AG09319 (cell line): ENCODE measurements at places on chromosomes 2 and 18.

GRCh38 chr2:197210430-197210829 lies 100.2 kb downstream of the ANKRD44 start:
- DNase-seq, result no peak

GRCh38 chr2:100642425-100642824 lies 79.6 kb downstream of the PDCL3 start:
- DNase-seq, result no peak

DNA sequence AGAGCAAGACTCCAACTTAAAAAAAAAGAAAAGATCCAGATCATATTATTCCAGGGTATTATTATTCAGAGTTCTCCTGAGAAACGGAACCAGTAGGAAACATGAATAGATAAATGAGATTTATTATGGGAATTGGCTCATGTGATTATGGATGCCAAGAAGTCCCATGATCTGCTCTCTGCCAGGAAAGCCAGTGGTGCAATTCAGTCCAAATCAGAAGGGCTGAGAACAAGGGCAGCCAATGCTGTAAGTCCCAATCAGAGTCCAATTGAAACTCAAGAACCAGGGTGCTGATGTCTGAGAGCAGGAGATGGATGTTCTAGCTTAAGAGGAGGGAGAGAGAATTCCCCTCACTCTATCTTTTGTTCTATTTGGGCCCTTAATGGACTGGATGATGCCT lies 7.8 kb downstream of the SCYGR2 start:
- no peak for DNase-seq

GRCh38 chr18:44700652-44701051 lies 20.0 kb downstream of the SETBP1 start:
- no peak for DNase-seq

- no peak for DNase-seq
These were observed 107.5 kb downstream of the OSR1 start for GRCh38 chr2:19250906-19251305.

DNA sequence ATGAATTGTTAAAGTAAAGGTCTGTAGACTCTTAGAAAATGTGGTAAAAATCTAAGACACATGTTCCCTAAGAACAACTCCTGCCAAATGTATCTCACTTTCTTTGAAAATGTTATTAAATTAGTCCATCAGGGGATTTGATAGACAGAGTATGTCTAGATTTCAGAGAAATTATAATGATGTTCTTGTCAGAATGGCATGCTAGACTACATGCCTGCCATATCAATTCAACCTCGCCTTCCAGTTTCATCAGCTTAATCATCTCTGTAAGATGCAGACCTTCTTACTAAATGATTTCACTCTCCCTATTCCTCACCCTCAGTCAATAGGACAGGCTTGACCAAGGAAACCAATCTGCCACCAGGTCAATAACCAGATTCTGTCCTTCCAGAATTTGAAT lies 368.4 kb downstream of the TXNL1 start:
- no peak for DNase-seq

DNA sequence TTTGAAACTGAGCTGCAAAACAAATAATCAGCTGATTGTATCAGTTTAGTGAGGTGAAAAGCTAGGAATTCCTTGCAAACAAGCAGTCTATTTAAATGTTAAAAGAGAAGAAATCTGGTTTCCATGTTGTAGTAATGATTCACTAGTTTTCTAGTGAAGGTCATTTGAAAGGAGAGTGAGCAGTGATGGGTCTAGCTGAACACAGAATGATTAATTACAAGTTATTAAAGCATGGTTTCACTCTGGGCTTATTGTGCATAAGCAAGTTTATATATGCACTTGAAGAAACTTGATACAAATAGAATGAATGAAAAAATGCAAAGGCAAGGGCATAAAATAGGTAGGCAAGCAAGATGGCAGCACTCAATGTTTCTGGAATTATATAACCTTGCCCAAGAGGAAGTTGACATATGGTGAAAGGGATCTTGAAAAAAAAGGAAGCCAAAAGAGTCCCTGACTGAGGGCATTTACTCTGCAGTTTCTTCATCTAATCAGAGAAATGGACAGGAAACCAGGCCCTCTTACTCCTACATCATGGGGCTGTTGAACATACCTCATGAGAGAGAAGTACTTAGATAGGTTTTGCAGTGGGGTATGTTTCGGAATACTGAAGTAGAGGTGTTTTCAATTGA lies 53.2 kb downstream of the PLCL1 start:
- no peak for DNase-seq

DNA sequence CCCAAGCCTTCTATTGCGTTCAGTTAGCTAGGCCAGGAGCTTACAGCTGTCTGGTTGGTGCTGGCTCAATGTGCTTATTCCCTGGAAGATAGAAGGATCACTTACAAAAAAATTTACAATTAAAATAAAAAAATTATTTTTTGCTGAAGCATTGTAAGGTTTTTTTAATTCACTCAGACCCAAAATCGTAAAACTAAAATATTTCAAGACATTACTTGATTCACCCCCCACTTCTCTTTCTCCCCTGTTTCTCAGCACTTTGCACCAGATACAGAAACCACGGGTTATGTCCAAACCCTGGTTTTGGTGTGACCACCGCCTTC lies 911 bp upstream of the PTPRM start:
- no peak for DNase-seq

GRCh38 chr2:208847651-208848050 lies 441.1 kb downstream of the PTH2R start:
- no peak for DNase-seq

- no peak for DNase-seq
These were observed 181.1 kb upstream of the RGPD4 start for GRCh38 chr2:107645586-107645985.

DNA sequence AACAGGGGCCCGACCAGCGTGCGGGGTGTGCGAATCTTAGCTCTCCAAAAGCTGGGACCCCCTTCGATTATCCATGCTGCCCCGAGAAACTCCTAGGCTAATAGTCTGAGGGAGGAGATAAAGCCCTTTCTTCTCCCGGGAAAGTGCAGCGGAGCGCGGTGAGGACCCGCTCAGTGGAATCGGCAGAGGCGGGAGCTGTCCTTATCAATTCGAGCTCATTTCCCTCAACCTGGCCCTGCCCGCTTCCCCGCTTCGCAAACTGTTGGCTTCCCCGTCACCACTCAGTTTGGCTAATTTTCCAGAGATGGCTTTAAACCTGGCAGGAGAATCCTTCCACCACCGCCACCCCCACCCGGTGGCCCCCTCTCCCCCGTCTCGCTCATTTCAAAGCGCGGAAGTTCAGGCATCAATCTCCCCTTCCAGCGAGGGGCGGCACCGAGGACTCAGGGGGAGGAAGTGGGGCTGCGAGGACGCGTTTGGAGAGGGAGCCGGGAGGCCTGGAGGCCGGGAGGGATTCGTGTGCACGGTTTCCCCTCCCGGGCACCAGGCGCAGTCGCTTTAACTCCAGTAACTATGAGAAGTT lies 1.6 kb downstream of the KLHL14 start:
- no peak for DNase-seq

- DNase-seq, result no peak
These were observed 52.5 kb upstream of the CTDP1 start for GRCh38 chr18:79626905-79627749.

DNA sequence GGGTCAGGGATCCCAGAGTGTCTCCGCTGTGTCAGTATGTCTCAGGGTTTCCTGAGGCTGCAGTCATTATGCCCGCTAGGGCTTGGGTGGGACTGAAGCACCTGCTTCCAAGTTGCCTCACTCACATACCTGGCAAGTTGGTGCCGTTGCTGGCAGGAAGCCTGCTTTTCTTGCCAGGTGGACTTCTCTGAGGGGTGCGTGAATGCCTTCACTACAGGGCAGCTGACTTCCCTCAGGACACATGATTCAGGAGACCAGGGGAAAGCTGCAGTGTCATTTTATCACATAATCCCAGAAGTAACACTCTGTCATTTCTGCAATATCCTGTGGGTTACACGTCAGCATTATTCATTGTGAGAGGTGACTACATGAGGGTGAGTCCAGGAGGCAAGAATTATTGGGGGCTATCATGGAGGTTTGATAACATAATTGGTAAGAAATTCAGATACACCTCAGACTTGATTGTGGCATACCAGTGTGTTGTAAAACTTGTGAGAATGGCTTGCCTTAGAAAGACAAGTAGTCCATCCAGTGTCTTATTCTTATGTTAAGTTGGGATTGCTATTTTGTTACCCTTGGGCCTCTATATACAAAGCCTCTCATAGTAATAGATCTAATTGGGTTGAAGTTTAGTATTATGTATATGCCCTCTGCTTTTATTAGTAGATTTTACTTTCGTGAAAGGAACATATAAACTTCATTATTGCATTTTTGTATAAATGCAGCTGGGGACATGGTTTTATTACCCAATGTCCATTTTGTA lies 44.1 kb downstream of the NEDD4L start:
- no peak for DNase-seq

DNA sequence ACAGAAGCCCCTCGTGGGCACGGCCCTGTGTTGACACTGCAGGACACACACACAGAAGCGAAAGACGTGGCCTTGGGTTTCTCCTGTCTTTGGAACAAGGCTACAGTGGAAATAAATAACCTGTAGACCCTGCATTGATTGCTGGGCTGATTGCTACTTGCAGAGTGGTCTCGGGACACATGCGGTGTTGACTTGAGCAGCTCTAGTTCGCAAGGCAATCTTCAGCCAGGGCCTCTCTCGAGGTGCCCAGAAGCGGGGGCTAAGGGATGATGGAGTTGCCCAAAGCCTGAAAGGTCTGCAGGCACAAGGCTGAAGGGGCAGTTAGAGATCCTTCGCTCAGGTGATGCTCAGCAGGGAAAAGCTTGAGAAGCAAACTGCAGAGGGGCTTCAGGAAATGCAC lies 180.3 kb downstream of the SEPTIN10 start:
- DNase-seq, result no peak

DNA sequence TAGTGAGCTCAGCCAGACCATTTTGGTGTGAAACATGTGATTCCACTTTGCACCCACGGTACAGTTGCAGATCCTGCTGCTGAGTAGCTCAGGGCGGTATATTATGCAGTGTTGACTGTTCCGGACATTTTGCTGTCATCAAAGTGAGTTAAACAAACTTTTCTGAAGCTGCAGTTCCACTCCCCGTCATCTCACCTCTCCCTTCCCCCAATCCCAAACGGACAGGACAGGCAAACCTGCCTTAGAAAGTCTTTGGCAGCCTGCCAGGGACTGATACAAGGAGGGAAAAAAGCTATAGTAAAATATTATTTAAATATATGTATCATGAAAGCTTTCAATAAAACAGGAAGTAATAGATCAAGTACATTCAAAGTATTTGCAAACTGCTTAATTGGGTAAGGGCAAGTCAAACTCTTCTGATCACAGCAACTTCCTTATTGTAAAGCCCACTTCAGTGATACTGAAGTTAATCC lies 35.5 kb upstream of the SP5 start:
- DNase-seq, result no peak

DNA sequence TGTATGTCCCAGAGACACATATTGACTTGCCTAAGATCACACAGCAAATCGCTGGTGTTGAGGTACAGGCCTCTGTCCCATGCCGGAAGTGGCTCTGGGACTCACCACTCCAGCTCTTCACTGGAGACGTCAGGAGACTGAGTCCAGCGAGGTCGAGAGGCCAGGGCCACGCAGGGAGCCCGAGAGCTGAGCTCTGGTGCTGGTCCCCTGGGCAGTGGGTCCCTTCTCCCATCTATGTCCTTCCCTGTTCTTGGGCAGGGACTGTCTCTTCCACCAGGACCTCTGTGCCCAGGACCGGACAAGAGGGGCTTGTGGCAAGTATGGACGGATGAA lies 62.4 kb upstream of the TWIST2 start:
- DNase-seq, result no peak

- peak; percentile 63 for DNase-seq
These were observed 5.0 kb upstream of the TET3 start for GRCh38 chr2:73979686-73980085.
